ENCODE measurements at places on chromosomes 6 and 20.

- DNase-seq, result peak; percentile 43
- peak overlapping the region; percentile 93 for H3K27ac ChIP-seq
- H3K36me3 ChIP-seq, result peaks cover 3% of the 10 kb centered on the region
- H3K4me1 ChIP-seq, result peaks cover 21% of the 10 kb centered on the region
- H3K4me3 ChIP-seq, result peak overlapping the region; percentile 95
Measured at GRCh38 chr6:21596949-21597682, 3.6 kb downstream of the SOX4 start.

DNA sequence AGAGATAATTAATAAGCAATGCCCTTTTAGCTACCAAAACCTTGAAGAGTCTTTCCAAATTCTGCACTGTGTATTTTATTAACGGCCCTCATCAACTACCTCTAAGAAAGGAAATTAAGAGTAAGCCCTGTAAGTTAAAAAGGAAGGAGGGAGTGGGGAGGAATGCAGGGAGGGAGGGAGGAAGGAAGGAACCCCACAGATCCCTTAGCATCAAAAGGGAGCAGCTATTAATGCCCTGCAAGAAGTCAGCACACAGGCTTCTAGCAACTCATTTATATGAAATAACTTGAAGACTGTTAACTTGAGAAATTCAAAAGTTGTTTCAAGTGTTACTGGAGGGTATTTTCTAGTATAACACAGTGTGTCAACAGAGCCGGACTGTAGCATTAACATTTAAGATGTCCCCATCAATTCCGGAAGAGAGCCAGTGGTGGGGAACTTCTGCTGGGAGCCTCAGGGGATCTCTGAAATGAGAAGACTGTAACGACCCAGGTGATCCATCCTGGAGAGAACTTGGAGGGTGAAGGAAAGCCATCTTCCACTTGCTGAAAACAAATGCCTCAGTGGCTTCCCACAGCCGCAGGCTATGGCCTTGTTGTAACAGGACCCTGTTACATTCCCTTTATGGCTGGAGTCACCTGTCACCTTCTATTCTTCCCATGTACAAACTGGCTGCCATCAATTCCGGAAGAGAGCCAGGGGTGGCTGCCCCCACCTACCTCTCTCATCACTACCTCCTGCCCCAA, 33.2 kb downstream of the SLC22A23 start:
- no peak overlapping the region for H3K27ac ChIP-seq
- H3K36me3 ChIP-seq, result no peaks in the 10 kb centered on the region
- no peak overlapping the region for H3K4me3 ChIP-seq
- no peak for DNase-seq

- no peaks in the 10 kb centered on the region for H3K4me1 ChIP-seq
- no peak overlapping the region for H3K27ac ChIP-seq
Measured at GRCh38 chr6:73613806-73614536, 39.8 kb downstream of the SLC17A5 start.

DNA sequence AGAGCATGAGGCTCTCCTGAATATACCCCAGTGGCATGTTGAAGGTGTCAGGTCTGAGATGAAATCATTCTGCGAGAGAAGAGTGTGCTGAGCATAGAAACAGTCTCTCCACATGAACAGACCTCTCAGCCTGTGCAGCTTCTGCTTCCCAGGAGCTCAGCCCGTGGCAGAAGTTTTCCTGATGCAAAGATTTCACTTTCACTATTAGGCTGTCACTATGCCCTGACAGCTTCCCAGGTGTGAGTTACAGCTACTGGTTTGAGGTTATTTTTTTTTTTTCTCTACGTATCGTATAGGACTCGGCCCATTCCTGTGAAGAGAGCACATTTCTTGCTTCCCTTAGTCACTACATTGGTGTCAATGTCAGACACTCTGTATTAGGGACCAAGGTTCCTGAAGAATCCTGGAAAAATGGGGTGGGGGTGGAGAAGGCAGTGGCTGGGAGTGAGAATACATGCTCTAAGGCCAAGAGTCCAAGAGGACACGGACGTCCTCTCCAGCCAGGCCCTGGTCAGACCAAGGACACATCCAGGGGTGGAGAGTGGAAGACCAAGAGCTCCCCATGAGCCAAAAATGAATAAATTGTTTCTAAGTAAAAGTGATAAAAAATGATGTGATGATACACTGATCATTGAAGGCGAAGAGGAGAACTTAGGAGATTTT, 121.2 kb upstream of the AKAP12 start:
- H3K36me3 ChIP-seq, result no peaks in the 10 kb centered on the region
- H3K27ac ChIP-seq, result no peak overlapping the region
- no peak for DNase-seq
- no peak overlapping the region for H3K4me3 ChIP-seq
- H3K27me3 ChIP-seq, result no peaks in the 10 kb centered on the region

DNA sequence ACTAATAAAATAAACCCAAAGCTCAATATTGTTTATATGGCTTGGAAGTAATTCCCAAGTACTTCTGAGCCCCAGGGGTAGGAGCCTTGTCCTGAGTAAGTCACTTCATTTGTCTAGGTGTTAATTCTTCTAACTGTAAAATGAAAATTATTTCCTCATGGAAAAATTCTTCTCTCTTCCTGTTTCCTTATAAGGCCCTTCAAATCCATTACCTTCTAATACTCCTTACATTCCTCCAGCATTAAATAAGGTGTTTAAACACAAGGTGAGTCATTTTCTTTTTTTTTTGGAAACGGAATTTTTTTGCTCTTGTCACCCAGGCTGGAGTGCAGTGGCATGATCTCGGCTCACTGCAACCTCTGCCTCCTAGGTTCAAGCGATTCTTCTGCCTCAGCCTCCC, 41.9 kb downstream of the PRR18 start:
- H3K36me3 ChIP-seq, result no peaks in the 10 kb centered on the region
- H3K27ac ChIP-seq, result no peak overlapping the region
- H3K27me3 ChIP-seq, result peaks cover 19% of the 10 kb centered on the region
- H3K4me3 ChIP-seq, result no peak overlapping the region
- no peaks in the 10 kb centered on the region for H3K4me1 ChIP-seq

- H3K27ac ChIP-seq, result no peak overlapping the region
- H3K4me1 ChIP-seq, result no peaks in the 10 kb centered on the region
- DNase-seq, result no peak
- H3K27me3 ChIP-seq, result no peaks in the 10 kb centered on the region
Measured at GRCh38 chr6:166969390-166970002, 13.1 kb upstream of the RNASET2 start.

GRCh38 chr20:13325033-13325432, 104.0 kb downstream of the ISM1 start:
- H3K36me3 ChIP-seq, result no peaks in the 10 kb centered on the region
- no peak overlapping the region for H3K27ac ChIP-seq
- DNase-seq, result no peak
- H3K27me3 ChIP-seq, result peaks cover 3% of the 10 kb centered on the region
- H3K4me3 ChIP-seq, result no peak overlapping the region

DNA sequence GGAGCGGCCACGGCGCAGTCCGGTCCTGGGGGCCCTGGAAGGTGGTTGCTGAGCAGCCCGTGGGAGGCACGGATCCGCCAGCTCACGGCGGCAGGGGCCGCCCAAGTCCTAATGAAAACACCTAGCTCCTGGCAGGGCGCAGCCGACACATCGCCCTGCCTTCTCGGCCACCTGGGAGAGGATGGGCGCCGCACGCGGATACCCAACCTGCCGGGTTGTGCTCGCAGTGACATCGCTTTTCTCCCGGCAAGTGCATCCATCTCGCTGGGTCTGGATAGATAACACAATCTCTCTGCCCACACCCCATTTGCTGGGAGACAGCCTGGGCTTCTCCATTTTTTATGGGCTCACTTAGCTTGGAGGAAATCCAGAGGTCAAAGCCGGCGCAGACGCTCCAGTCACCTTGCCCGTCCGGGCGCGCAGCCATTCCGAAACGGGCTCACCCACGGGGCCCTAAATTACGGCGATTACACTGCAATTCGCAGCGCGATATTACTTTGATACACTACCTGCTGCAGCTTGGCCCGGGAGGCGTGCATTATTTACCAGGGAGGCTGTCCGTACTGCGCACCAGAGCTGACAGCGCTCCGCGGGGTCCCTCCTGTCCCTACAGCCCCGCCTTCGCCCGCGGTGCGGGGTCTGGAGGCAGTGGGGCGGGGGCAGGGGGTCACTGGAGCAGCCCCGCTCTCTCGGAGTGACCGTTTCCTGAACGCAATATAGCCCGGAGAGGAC, 36.2 kb upstream of the CCDC167 start:
- peaks cover 24% of the 10 kb centered on the region for H3K4me1 ChIP-seq
- no peak overlapping the region for H3K27ac ChIP-seq
- H3K27me3 ChIP-seq, result peaks cover 14% of the 10 kb centered on the region

DNA sequence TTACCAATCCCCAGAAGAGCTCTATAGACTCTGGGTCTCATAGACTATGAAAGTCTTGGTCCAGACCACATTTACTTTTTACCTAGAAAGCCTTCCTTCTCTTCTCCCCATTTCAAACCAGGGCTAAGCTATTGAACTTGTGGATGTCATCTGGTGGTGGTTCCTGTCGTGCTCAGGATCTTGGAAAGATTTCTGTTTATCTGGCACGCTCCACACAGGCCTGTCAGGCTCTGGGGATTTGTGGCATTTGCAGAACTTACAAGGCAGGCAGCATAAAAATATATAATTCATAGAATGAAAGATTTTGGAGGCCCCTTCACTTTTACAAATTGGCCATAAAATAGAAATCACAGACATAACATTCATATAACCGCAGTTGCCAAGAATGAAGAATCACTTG, 188.1 kb downstream of the UST start:
- no peak overlapping the region for H3K27ac ChIP-seq
- H3K4me1 ChIP-seq, result peaks cover 15% of the 10 kb centered on the region
- H3K36me3 ChIP-seq, result no peaks in the 10 kb centered on the region
- no peak overlapping the region for H3K4me3 ChIP-seq

- H3K4me1 ChIP-seq, result no peaks in the 10 kb centered on the region
- H3K4me3 ChIP-seq, result no peak overlapping the region
- H3K36me3 ChIP-seq, result no peaks in the 10 kb centered on the region
- no peak for DNase-seq
- H3K27ac ChIP-seq, result no peak overlapping the region
Measured at GRCh38 chr20:44765701-44766347, 20.2 kb downstream of the KCNK15 start.

DNA sequence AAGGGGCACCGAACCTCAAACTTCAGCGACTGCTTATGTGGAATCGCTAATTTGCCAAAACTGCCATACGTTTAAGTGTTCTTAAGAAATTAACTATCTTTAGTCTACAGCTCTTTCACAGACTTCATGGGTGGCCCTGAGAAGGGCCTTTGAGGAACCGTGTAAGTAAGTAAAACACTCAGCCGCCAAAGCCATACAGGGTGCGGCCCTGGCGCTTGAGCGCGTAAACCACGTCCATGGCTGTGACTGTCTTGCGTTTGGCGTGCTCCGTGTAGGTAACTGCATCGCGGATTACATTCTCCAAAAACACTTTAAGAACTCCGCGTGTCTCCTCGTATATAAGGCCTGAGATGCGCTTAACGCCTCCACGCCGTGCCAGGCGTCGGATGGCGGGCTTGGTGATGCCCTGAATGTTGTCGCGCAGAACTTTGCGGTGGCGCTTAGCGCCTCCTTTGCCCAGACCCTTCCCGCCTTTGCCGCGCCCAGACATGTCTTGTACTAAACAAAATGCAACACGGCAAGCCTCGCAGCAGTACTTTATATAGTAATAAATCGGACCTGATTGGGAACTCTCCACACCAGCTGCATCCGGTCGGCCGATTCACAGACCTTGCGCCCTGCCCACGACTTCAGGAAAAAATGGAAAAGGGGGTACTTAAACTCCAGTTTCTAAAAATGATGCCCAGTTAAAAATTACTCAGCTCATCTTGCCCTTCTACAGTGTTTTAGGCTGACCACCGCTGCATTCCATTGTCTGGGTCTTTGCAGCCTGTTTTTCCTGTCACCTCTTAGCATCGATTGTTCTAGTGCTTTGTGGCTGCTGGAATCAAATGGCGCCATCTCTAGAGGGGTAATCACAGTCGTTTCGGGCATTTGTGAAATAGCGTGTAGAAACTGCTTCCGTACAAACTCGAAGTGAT, 38.9 kb downstream of the OR2B2 start:
- H3K27ac ChIP-seq, result peak overlapping the region; percentile 85
- H3K4me3 ChIP-seq, result peak overlapping the region; percentile 73
- H3K4me1 ChIP-seq, result peaks cover 13% of the 10 kb centered on the region
- H3K36me3 ChIP-seq, result no peaks in the 10 kb centered on the region

DNA sequence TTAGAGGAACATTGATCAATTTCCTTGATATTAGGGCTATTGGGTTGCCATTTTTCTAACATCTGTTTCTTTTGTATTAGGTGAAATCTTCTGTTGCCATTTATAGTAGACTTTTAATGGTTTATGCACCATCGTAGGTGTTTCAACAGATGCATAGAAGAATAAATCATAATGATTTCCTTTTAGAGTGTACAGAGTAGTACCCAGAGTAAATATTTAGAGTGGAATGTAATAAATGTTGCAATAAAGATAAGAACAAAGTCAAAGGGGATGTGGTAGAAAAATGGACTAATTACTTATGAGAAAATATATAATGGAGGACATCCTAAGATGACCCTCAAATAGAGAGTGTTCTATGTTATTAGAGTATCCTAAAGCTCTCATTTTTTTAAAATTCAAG, 643.0 kb upstream of the CITED2 start:
- no peak overlapping the region for H3K27ac ChIP-seq
- H3K4me1 ChIP-seq, result no peaks in the 10 kb centered on the region
- no peaks in the 10 kb centered on the region for H3K36me3 ChIP-seq
- no peaks in the 10 kb centered on the region for H3K27me3 ChIP-seq
- DNase-seq, result no peak

GRCh38 chr20:59063358-59064213, 21.0 kb upstream of the PRELID3B start:
- H3K27me3 ChIP-seq, result peaks cover 1% of the 10 kb centered on the region
- peak overlapping the region; percentile 26 for H3K27ac ChIP-seq
- H3K36me3 ChIP-seq, result no peaks in the 10 kb centered on the region
- DNase-seq, result peak; percentile 92
- H3K4me1 ChIP-seq, result peaks cover 12% of the 10 kb centered on the region

DNA sequence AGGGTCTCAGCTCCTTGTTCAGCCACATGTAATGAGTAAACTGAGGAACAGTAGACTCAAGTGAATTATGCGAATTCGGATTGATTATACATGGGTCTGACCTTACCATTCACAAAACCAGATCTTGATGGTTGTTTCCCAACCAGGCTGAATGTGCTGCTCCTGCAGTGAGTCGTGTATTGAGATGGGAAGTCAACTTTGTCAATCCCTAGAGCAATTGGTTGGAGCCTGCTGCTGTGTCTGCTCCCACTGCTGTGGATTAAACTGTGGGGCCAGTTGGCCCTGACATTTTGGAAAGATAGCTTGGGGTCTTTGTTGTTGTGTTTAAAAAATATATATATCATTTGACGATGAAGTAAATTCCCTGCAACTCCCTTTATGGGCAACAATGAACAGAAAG, 23.9 kb downstream of the FAM50B start:
- no peaks in the 10 kb centered on the region for H3K36me3 ChIP-seq
- DNase-seq, result no peak
- no peak overlapping the region for H3K4me3 ChIP-seq
- no peaks in the 10 kb centered on the region for H3K4me1 ChIP-seq
- no peaks in the 10 kb centered on the region for H3K27me3 ChIP-seq
- H3K27ac ChIP-seq, result no peak overlapping the region

All from astrocyte (in vitro differentiated cells and primary cell).